ENCODE measurements at places on chromosomes 1 and 21.

GRCh38 chr1:36091698-36092097, 3.0 kb downstream of the ADPRS start:
- no peak for DNase-seq

- no peak for DNase-seq
These were observed 23.9 kb downstream of the KLHDC7A start for GRCh38 chr1:18504609-18505008.

- no peak for DNase-seq
These were observed 201.4 kb upstream of the SNX7 start for GRCh38 chr1:98460136-98460535.

- no peak for DNase-seq
These were observed 15.3 kb downstream of the CASZ1 start for GRCh38 chr1:10781137-10781536.

DNA sequence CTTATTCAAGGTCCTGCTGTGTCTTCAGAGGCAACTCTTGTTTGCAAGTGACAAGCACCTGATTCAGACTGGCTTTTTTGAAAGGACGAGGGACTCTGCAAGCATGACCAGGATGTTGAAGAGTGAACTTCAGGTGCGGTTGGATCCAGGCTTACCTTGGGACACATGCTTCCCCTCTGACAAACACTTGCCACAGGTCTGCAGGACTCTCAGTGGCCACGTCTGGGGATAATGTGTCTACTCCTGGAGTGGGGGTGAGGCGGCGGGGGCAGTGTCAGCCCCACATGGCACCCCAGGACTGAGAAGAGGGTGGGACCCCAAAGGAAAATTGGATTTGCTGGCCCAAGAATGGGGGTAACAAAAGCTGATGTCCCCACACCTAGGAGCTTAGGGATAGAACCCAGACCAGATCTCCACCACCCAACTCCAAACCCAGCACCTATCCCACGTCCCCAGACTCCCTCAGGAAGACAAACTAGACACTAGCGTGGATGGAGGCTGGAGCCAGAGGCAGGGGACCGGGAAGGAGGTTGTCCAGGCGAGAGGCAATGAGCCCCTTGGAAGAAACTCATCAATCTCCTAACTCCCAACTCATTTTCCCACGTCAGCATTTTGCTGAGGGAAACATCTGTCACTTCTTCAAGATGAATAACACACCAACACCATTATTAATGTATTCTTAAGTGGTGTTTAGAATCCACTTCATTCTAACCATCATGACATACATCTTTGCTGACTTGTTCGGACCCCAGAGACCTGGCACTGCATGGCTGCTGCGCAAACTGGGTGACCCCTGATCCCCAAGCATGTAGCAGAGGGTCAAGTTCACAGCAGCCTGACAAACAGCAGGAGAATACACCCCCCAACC, 32.0 kb upstream of the LAPTM5 start:
- DNase-seq = no peak

GRCh38 chr1:83490988-83491387, 507.9 kb downstream of the TTLL7 start:
- no peak for DNase-seq

- no peak for DNase-seq
These were observed 35.8 kb downstream of the ECE1 start for GRCh38 chr1:21254335-21254951.

DNA sequence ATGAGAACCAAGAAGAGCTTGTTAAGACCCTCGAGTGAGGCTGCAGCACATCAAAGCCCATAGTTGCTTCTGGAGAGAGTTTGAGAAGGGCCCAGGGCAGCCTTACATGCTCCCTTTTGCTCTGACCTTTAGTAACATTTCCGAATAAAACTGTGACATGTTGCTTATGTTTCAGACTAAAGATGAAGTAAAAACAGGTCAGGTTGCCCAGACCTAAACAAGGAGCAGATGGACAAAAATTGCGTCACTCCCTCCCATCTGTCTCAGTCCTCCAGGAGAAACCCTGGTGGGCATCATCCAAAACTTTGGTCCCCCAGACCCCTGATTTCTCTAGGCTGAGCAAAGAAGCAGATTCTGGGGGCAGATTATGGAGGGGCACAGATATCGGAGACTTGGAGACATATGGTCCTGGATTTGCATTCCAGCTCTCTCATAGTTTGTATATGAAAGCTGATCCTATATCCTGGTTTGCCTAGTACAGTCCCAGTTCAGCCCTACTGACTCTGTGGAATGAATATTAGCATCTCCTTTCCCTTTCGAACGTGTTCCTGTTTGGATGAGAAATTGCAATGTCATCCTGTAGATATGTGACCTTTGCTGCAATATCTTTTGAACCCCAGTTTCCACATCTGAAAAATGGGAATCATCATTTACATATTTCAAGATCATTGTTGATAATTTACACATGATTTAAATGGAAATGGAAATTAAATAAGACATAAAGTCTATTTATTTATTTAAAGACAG, 304.9 kb upstream of the USP24 start:
- DNase-seq = no peak

- DNase-seq = no peak
These were observed 84.4 kb downstream of the MACF1 start for GRCh38 chr1:39288735-39289465.

DNA sequence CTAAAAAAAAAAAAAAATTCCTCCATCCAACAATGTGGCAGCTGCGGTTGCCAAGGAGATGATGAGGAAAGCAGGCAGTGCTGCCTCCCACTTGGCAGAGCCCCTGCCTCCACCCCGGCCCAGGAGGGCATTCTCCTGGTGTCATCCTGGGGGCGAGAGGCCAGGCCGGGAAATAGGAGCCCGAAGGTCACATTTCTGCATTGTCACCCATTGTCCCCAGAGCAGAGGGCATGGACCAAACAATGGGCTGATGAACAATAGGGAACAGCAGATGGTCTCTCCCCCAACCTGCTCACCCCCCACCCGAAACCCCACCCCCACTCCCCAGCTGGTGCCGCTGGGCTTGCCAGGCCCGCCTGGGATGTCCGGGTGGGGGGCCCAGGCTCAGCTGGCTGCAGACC, 37.3 kb downstream of the CAMK2N1 start:
- no peak for DNase-seq

- DNase-seq = no peak
These were observed 24.8 kb upstream of the ACBD6 start for GRCh38 chr1:180527101-180527669.

GRCh38 chr1:161069241-161069640, 450 bp downstream of the ARHGAP30 start:
- no peak for DNase-seq

DNA sequence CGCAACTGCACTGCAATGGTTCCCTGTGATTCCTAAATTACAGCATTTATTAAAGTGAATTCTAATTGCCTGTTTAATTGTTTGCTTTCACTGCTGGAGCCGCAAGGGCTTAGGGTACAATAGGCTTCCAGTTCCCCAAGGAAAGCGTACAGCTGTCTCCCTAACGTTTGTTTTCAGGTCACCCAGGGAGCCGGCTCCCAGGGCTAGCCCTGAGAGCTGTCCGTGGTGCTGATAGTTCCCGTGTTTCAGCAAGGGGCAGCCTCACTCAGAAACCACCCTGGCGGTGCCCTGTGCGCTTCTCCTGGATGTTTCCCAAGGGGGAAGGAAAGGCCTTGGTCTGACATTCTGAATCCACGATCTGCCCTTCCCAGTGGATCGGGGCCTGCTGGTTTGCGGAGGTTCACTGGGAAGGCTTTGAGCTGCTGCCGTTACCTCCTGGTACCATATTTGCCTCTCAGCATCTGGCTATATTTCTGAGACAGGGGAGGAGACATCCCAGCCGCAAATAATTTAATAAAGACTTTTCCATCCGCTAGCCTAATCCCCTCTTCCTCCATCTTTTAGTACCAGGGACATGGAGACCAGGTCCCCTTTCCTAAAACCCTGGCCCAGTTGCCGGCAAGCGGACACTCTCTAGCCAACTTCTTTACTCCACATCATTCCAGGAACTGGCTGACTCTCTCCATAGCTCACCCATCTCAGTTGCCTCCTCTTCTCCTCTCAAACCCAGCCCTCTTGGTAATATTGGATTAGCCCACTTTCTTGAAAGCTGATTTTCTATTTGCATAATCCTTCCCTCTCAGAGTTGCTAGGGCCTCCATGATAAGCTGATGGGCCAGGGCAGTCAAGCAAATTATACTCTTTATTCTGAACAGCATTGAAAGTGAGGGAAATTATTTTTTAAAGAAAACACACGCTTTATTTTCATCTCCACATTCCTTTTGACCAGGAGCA, 149.0 kb downstream of the IGSF21 start:
- DNase-seq = no peak

DNA sequence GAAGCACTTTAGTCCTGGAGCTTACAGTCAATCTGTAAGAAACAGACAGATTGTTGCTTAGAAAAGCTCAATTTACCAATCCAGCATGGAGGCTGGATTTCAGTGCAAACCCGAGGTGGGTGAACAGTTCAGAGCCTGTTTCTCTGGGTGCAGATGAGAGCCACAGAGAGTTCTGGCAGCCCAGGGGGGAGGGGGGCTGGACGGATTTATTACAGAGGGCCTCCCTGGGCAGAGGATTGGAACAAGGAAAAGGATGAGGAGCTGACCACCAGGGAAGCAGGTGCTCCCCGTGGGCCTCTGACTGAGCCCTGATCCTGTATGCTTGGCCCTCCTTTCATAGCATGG, 38.0 kb upstream of the EPS8L3 start:
- no peak for DNase-seq

DNA sequence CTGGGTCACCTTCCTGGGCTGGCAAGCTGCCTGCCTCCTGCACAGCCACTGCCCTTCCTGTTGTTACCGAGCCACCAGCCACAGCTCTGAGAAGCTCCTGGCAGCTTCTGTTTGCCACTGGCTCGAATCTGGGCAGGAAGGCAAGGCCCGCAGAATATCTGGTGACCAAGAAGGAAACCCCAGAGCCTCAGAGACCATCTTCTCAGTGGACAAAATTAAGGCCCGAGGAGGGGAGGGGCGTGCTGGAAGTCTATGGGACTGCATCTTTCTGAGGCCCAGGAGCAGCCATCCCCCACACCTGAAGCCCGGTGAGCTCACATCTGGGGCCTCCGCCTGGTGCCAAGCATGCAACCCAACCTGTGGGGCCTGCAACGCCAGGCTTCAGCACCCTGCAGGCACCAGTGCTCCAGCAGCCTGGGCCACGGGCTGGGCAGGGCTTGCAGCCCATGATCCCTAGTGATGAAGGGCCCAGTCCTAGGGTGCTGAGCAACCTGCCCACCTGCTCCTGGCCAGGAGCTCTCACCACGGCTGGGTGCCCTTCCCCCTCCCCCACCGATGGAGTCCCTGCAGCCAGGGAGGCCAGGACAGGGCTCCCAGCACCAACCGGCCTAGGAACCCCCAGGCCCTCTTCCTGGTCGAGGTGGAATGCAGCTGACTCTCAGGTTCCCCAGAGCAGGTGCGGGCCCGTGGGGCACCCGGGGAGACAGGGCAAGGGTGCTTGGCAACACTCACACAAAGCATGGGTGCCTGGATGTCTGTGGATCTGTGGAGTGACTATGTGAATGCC, 879 bp downstream of the CPTP start:
- no peak for DNase-seq
